Vagina (tissue), 2 donors: ENCODE measurements at places on chromosomes 12 and 14. TPM values are rescaled to one million over a fixed set of nuclear protein-coding genes. Genes with fewer than 3 reads are reported as not detected.

ZDHHC22 gene
- total RNA-seq = not detected

GRCh38 chr12:47725893-47726292, 603 bp upstream of the ENDOU start:
- peaks cover 11% of the 10 kb centered on the region for H3K4me1 ChIP-seq
- no peak overlapping the region for H3K4me3 ChIP-seq
- H3K27me3 ChIP-seq = no peaks in the 10 kb centered on the region
- no peak for DNase-seq

- H3K27ac ChIP-seq = no peak overlapping the region
- no peaks in the 10 kb centered on the region for H3K27me3 ChIP-seq
- no peak overlapping the region for H3K4me3 ChIP-seq
Measured at GRCh38 chr14:95895720-95896119, 19.1 kb downstream of the TUNAR start.

HSPA2 gene
- 47.4 TPM for total RNA-seq

PTPRB gene
- total RNA-seq = 21.9 TPM

RDH16 gene
- total RNA-seq = 2.9 TPM

GRCh38 chr12:105897311-105897725, 241.4 kb downstream of the NUAK1 start:
- no peak overlapping the region for H3K27ac ChIP-seq
- H3K36me3 ChIP-seq = no peaks in the 10 kb centered on the region
- peaks cover 24% of the 10 kb centered on the region for H3K4me1 ChIP-seq
- no peak overlapping the region for H3K4me3 ChIP-seq
- H3K27me3 ChIP-seq = no peaks in the 10 kb centered on the region

GRCh38 chr12:85765453-85765869, 70.7 kb downstream of the RASSF9 start:
- H3K27ac ChIP-seq = no peak overlapping the region
- no peaks in the 10 kb centered on the region for H3K36me3 ChIP-seq
- H3K4me3 ChIP-seq = no peak overlapping the region
- H3K27me3 ChIP-seq = no peaks in the 10 kb centered on the region

DNA sequence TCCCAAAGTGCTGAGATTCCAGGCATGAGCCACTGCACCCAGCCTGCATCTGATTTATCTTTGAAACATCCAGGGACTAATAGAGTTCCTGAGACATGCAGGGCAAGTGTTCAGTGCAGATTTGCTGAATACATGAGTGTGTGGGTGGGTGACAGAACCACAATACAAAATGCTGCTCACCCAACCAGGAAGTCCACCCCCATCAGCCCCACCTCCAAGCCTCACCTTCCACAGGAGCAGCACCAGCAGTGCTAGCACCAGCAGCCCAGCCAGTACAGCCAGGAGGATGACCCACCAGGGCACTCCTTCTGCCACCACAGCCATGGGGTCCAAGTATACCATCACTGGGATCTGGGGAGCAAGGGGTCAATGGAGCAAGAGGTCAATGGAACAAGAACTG, 20.0 kb downstream of the ITGA7 start:
- H3K27me3 ChIP-seq = no peaks in the 10 kb centered on the region
- no peak for DNase-seq
- H3K4me3 ChIP-seq = no peak overlapping the region
- no peaks in the 10 kb centered on the region for H3K36me3 ChIP-seq
- no peak overlapping the region for H3K27ac ChIP-seq
- H3K4me1 ChIP-seq = no peaks in the 10 kb centered on the region

GRCh38 chr12:20722142-20722541, 27.0 kb downstream of the SLCO1C1 start:
- H3K27me3 ChIP-seq = no peaks in the 10 kb centered on the region
- no peak overlapping the region for H3K4me3 ChIP-seq
- DNase-seq = no peak
- no peaks in the 10 kb centered on the region for H3K36me3 ChIP-seq
- H3K27ac ChIP-seq = no peak overlapping the region
- H3K4me1 ChIP-seq = no peaks in the 10 kb centered on the region

TAS2R19 gene
- total RNA-seq = 6.4 TPM

DNA sequence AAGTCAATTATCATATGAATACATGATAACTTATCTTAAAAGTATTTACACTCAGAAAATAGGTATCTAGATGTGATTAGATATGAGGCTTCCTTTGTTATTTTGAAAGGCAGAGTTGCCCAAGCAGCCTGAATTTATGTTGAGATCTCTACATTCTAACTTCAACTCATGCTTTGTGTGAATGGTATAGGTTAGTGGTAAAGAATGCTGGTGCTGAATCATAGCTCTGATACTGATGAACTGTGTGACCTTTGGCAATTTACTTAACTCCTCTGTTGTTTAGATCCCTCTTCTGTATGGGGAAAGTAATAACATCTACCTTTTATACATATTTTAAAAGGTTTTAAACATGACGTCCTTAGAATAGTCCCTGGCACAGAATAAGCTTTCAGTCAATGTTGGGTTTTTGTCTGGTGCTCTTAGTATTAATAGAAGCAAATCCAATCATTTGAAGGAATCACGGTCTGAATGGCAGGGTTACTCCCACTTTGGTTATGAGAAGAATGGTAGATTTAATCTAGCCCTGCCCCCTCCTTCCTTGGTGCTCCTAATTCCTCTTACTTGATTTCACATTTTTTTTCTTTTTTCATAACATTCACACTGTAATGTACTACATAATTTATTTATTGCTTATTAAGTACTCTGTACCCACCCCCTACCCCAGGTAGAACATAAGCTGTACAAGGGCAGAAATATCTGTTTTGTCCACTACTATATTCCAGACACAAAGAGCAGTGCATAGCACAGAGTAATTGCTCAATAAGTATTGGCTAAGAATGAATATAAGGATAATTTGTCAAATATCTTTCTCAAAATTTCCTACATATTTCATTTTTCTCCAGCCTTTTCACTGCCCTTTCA, 203.3 kb upstream of the KRR1 start:
- no peak overlapping the region for H3K27ac ChIP-seq
- no peaks in the 10 kb centered on the region for H3K27me3 ChIP-seq
- H3K4me1 ChIP-seq = peaks cover 5% of the 10 kb centered on the region
- no peak for DNase-seq

GRCh38 chr12:46839232-46839631, 13.4 kb upstream of the SLC38A4 start:
- H3K4me1 ChIP-seq = no peaks in the 10 kb centered on the region
- H3K27me3 ChIP-seq = no peaks in the 10 kb centered on the region
- H3K36me3 ChIP-seq = no peaks in the 10 kb centered on the region
- no peak overlapping the region for H3K4me3 ChIP-seq
- H3K27ac ChIP-seq = no peak overlapping the region
- DNase-seq = no peak

GRCh38 chr12:59304077-59304721, 291.6 kb upstream of the SLC16A7 start:
- H3K4me1 ChIP-seq = no peaks in the 10 kb centered on the region
- no peaks in the 10 kb centered on the region for H3K36me3 ChIP-seq
- no peak for DNase-seq
- no peak overlapping the region for H3K27ac ChIP-seq
- H3K4me3 ChIP-seq = no peak overlapping the region
- no peaks in the 10 kb centered on the region for H3K27me3 ChIP-seq
